ENCODE measurements at places on chromosomes 5 and 9.
A peak's percentile ranks its signal among the peaks of the same experiment; 100 is the strongest.

DNA sequence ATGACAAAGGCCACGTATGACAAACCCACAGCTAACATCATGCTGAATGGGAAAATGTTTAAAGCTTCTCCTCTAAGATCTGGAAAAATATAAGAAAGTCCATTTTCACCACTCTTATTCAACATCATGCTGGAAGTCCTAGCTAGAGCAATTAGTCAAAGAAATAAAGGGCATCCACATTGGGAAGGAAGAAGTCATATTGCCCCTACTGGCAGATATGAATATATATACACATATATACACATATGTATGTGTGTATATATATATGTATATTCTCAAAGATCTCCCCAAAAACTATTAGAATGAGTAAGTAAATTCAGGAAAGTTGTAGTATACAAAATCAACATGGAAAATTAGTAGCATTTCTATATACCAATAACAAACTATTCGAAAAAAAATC, 17.1 kb downstream of the APBA1 start:
- DNase-seq, result no peak

GRCh38 chr9:21455320-21455719, 15.1 kb downstream of the IFNA1 start:
- DNase-seq, result no peak

- peak; percentile 20 for DNase-seq
Observed at GRCh38 chr9:2072752-2073405, 57.7 kb downstream of the SMARCA2 start.

- no peak for DNase-seq
Observed at GRCh38 chr5:78757269-78758053, 108.9 kb upstream of the LHFPL2 start.

- no peak for DNase-seq
Observed at GRCh38 chr5:92641031-92641962, 939.7 kb downstream of the NR2F1-AS1 start.

GRCh38 chr9:74772121-74772520, 115.6 kb downstream of the TRPM6 start:
- DNase-seq, result no peak

- no peak for DNase-seq
Observed at GRCh38 chr5:148913985-148914431, 87.6 kb downstream of the ADRB2 start.

DNA sequence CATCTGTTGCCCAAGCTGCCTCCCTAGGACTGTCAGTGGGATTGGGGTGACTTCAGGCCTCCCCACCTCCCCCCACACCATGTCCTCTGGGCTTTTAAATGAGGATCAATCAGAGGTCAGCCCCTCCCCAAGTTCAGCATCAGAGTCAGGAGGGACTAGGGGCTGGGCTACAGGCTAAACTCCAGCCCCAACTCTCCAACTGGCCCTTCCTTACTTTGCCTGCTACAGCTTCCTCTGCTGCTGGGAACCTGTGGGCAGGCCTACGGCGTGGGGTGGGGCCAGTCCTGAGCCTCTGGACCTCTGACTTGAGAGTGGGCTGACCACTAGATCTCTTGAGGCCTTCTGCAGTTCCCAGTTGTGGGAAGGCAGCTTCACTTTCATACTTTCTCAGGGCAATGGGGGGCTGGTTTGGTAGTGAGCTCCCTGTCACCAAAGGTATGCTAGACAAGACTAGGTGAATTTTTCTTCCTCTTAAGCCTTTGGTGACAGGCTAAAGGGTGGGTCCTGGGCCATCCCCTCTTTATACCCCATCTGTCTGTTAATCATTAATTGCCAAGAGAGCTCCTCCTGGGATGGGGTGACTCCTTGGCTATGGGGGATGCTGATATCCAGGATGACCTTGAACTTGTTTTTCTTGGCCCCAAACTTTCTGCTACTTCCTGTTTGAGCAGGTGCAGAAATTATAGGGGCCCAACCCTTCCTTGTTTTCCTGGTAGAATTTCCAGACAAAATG, 10.8 kb upstream of the DAB2IP start:
- DNase-seq, result no peak

DNA sequence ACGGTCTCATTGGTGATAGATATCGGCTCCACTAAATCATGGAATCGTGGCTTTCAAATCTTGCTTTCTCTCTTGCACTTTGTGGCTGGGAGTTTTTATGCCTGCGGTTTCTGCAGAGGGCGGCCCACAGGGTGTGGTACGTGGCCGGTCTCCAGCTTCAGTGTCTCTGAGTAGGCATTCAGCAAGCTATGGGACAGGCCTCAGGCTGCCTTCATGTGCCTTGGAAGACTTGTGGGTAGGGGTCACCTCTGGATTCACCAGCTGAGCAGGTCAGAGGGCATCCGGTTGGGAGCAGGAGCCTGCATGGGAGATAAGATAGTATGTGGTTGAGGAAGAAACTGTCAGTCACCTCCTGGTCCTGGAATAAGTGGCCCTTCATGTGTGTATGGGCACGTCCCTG, 47.7 kb downstream of the AMBP start:
- no peak for DNase-seq

DNA sequence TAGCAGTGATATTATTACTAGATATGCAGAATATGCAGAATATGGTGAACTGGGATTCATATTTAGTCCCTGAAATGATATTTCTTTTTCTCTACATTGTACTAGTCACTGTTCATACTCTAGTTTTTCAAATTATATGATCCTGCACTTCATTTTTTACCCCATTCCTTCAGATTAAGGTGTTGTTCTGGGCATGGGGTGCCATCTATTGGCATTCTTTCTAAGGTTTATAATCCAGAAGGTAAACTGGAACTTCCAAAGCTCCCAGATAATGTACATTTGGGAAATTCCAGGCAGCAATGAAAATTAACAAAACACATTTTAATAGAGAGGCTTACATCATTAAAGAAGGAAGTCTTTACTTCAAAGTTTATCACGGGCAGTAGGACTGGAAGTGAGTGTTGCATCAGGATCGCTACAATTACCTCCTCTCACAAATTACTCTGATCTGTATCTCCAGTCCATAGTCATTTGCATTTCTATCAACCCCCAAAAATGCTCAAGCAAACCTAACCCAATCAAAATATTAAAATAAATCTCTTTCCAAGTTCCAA, 12.5 kb downstream of the RFX3 start:
- no peak for DNase-seq

GRCh38 chr5:160787240-160787639, 64.8 kb downstream of the ATP10B start:
- no peak for DNase-seq

DNA sequence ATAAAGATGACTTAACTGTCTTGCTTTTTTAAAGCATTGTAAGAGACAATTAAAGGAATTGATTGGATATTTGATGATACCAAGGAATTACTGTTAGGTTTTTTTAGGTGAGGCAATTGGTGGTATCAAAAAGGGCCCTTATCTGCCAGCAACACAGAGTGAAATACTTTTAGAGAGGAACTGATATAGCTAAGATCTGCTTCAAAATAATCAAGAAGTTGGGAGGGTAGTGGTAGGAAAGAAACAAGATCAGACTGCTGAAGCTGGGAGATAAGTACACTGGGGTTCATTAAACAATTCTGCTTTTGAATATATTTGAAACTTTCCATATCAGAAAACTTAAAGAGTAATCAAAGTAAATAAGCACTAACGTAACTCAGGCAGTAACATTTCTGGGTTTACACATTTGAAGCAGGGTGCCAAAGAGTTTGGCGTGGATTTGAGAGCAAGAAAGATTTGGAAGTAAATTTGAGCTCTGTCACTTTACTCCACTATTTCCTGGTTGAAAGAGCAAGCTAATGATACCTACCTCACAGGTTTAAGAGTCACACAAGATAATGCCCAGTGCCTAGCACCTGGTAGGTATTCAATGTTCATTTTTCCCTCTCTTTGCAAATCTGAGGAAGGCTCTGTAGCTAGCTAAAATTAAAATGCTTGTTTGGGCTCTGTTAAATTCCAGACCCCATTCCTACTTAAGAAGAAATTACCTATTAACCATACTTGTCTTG, 6.9 kb downstream of the ERMP1 start:
- no peak for DNase-seq

Measured in occipital lobe (tissue), 3 donors.